ENCODE measurements at places on chromosomes 3 and 15.

- DNase-seq, result peak; percentile 27
Observed at GRCh38 chr15:90482124-90483011, 47.4 kb upstream of the CRTC3 start.

GRCh38 chr3:172511783-172512762, 11.2 kb downstream of the TNFSF10 start:
- DNase-seq, result peak; percentile 62

GRCh38 chr3:174862101-174862500, 3.0 kb downstream of the NAALADL2 start:
- DNase-seq, result no peak

- DNase-seq, result no peak
Observed at GRCh38 chr15:42502477-42502876, 7.0 kb downstream of the SNAP23 start.

DNA sequence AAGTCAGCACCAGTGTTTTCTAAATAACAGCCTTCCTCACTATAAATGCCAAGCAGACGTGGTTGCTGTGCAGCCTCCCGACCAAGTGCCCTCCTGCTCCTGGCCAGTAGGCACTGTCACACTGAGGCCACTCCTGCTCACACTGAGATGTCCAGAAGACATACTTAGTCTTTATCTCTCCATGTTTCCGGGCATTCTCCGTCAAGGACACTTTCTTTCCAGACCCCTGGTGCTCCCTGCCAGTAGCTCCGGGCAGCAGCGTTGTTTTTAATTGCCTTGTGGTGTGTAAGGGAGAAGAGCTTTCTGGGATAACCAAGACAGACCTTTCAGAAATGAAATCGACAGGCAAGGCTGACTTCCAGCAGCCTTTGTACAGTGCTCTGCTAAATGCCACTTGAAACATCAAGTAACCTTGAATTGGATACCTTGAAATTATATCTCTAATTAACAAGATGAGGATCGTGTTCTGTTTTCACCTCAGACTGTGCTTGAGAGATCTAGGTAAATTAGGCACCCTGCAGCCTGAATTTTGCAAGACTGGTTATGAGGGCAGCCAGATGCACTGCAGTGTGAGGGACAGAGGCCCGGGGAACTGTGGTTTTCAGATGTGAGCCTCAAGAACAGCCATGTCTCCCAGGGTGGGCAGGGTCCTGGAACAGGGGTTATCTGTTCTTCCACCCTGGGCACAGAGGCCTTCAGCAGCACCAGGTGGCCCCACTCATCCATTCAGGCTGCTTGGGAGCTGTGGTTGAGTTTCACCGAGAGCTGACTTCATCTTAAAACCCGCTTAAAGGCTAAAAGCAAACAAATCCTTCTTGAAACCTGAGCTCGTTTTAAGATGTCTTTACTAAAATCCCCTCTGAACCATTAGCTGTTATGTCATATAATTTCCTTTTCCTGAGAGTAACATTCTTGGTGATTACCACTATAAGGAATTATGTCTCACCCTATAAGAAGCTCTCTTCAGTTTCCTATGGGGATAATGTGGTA, 105.5 kb upstream of the IL12A start:
- DNase-seq, result no peak

- DNase-seq, result no peak
Observed at GRCh38 chr15:65310431-65311137, 6.1 kb downstream of the RNU5B-1 start.

DNA sequence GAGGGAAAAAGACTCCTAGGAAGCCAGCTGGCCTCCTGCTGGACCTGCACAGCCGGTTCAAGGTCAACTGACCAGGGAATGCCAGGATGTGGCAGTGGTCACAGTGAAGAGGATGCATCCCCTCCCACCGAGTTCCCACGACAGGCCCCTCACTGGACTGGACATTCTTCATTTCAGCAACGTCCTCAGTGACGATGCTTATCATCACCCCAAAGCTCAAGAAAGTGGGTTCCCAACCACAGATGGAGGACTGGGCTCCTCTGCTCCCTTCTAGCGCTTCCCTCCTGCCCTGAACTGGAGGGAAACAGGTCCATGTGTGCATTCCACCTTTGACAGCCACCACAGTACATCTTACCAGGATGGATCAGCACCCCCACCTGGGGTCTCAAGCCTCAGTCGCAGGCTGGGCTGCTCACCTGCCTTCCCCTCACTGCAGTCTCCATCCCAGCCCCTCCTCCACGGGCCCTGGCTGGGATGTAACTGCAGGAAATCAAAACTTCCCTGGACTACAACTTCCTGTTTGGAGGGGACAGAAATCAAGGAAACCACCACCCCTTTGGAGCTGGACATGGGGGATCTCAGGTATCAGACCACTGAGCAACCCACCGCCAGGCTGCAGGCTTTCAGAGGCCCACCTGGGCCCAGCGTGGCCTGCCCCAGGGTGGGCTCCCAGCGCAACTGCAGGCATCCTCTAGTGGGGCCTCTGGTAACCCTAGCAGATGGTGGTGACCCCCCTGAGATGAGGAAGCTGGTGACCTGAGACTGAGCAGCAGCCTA, 7.3 kb downstream of the CALML4 start:
- DNase-seq, result no peak

GRCh38 chr3:62710751-62711150, 164.5 kb downstream of the CADPS start:
- DNase-seq, result no peak

- DNase-seq, result no peak
Observed at GRCh38 chr3:66425032-66425431, 75.8 kb downstream of the LRIG1 start.

- DNase-seq, result no peak
Observed at GRCh38 chr3:76873532-76874242, 166.2 kb upstream of the ROBO2 start.

GRCh38 chr3:109921509-109921908, 584.2 kb upstream of the DPPA4 start:
- no peak for DNase-seq

- no peak for DNase-seq
Observed at GRCh38 chr3:110810356-110810755, 261.3 kb upstream of the NECTIN3 start.

- DNase-seq, result no peak
Observed at GRCh38 chr15:31407376-31407775, 80.7 kb downstream of the KLF13 start.

DNA sequence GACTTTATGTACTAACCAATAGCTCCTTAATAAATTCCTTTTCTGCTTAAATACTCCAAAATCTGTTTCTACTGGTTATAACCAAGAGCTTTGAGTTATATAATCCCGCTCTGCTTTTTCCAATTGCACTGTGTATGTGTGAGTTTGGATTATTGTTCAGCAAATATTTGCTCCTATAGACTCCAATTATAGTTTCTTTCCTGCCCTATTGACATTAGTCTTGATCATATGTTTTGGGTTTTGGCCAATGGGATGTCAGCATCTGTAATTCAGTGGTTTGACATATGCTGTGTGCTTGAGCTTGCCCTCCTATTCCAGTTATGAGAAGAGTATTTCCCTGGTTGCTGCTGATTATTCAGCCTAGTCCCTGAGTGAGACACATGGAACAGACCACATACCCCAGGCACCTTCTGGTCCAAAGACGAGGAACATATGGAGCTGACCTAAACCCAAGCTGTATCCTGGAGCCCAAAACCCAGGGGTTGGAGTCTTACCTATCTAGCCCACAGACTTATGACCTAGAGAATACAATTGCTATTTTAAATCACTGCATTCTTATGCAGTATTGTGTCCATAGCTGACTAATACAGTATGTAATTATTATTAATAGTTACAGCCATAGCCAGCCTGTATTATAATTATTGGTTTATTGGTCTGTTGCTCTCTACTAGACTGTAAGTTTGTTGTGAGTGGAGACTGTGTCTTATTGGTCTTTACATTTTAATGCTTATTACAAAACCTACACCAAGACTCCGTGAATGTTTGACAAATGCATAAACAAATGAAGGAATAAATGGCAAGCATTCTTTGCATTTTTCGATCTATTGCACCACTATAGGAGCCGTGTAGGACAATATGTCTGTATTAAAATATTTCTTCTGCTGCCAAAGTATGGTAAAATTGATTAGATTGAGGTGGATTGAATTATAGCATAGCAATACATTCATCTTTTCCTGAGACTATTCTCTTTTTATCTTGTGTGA, 11.7 kb upstream of the ZNF280D start:
- DNase-seq, result no peak

GRCh38 chr3:101281521-101282030, 38.8 kb downstream of the IMPG2 start:
- no peak for DNase-seq

DNA sequence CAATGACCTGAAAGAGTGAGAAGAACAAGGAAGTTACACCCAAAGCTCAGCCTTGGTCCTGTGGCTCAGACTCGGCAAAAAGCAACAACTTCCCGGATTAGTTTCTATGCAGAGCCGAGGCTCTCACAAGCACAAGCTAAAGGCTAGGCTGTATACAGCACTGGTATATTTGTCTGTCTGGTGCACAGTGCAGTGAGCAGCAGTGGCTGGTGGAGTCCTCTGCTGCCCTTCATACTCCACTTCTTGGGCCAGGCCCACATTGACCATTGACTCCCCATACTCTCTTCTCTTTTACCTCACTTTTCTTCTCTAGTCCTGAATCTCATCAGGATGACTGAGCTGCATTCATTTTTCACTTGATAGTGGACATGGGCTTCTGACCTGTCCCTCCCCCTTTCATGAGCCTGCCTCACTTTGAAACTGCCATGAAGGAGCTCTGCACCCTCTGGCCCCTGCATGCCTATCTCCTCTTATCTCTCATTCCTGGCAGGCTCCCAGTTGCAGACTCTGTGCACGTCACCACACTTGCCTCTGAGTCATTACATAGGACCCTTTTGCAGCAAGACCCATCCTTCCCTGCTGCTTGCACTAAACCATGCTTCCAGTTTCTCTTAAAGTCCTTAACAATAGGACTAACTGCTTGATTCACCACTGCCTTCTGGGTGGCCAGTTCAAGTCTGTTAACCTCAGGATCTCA, 379.3 kb downstream of the NTRK3 start:
- no peak for DNase-seq

DNA sequence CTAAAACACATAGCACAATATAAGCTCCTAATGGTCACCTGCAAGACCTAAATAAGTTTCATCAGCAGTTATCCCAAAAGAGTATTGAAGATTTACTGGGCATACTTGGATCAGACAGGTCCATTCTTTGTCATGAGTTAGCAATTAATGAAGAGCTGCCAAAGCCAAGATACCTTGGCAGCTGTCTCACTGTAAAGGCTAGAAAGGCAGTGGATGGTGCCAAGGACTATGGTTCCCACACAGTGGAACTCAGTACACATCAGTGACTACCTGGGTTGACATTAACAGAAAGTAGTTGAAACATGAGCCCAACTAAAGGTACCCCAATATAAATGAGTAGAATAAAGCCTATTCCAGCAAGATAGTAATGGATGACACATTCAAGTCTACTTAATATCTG, 41.1 kb upstream of the TMCO5A start:
- no peak for DNase-seq

DNA sequence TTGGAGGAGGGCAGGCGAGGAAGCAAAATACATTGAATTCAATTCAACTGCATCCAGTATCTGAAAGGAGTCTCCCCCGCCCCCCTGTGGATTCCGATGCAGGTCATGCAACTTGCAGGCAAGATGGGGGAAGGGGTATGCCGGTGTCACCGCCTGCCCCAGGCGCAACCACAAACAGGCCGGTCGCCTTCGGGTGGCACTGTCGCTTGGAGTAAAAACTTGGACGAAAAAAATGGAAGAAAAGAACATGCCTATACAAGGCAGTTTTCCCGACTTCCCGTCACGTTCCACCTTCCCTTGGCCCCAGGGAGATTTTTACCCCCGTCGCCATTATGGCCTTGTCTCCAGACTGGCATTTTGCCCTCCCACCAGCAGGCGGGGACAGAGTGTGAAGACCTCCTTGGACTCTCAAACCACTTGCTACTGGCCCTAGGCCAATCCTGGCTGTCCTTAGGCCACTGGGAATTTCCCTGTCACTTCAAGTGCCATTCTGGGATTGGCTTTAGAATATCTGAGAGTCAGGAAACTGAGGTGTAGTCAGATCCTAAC, 1.6 kb upstream of the NTRK3 start:
- DNase-seq, result no peak

GRCh38 chr15:61681038-61681418, 379.2 kb downstream of the VPS13C start:
- no peak for DNase-seq

DNA sequence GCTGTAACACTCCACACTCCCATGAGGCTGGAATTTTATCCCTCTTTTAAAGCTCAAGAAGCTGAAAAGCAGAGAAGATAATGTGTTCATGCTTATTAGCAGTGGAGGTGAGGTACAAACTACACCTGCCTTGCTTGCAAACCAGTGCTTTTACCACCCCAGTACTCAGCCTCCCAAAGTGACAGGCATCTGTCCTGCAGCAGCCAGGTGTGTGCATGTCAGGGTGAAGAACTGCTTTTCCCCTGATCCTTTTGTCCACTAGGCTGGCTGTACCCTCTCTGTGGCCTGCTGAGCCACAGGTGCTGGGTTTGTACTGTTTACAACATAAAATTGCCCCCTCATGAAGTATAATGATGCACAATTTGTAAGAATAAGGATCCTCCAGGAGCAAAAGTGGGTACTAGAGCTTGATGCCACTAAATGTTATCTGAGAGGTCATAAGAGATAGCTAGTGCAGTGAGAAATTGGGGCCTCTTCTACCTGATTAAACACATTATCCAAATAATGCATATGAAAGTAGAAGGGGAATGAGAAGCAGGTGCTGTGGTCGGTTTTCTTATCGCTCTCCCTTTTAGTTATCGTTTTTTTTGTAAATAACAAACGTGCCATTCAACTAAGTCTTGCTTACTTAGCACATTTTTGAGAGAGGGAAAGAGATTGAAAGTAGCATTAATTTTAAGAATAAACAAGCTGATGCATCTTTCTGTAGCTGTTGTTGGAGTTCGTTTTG, 39.2 kb upstream of the GADL1 start:
- no peak for DNase-seq

GRCh38 chr3:42747581-42747980, 25.5 kb downstream of the CCDC13 start:
- no peak for DNase-seq

DNA sequence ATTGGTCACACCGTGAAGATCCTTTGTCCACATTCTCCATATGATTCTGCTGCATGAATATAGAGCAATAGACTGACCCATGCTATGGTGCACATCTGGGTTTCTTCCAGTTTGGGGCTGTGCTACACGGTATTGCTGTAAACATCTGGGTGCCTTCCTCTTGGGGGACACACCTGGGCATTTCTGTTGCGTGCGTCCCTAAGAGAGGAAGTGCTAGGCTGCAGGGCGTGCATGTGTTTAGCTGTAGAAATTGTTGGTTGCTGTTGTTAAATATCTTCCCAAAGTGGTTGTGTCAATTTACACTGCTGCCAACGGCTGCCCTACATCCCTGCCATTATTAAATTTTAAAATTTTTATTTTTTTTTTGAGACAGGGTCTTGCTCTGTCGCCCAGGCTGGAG, 52.4 kb downstream of the NUP210 start:
- DNase-seq, result no peak

DNA sequence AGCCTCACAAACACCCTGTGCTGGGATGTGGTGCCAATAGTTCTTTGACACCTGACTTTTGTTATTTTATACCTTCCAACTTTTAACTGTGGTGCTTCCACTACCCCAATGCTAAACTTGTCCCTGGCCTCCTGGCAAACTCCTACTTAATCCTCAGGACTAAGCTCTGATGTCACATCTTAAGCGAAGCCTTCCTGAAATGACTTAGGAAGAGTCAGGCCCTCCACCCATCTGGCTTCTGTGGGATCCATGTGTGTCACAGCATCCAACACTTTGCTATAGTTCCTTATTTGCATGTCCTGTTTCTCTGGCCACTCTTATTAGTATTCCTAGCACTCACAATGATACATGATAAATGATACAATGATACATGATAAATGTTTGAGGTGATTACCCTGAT, 133.2 kb downstream of the FILIP1L start:
- DNase-seq, result no peak

All from stimulated activated CD4-positive, alpha-beta T cell treated with anti-CD3 and anti-CD28 coated beads, Interleukin-15, amount 100 ng/mL, for 48 hours (primary cell).